Right lobe of liver (tissue), 6 donors: ENCODE measurements at places on chromosomes 6 and 20. TPM values are rescaled to one million over a fixed set of nuclear protein-coding genes. Genes with fewer than 3 reads are reported as not detected.

DNA sequence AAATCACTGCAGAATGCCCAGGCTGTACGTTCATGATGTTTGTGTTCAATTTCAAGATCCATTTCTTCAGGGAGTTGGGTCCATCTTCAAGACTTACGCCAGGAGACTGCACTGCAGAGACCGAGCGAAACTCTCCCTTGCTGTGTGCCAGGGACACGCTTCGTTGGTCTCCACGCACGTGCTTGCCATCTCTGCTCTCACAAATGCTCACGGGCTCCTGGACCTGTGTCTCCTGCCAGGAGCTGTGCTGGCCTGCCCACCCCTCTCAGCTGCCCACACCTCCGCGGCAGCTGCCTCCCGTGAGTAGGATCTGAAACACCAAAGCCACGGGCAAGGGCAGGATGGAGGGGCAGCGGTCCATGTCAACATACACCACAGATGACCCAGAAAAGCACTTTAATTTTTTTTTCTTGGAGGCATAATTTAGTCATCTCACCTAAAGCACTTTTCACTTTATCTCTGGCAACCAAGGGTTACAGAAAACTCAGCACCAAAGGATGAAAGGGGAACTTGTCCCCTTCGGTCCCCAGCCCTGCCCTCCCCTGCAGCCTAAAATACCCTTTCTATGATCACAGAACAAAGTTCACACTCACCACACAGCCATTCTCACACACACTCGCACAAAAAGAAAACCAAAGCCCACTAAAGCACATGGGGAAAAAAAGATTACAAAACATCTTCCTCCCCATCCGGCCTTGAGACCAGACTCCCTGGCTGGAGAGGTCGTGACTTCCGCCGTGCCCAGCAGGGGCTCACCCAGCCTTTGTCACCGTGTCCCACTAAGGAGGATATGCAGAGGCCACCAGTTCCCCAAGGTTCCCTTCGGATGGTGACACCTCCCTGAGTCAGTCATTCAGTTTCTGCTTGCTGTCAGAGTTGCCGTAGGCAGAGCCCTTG lies 137.9 kb downstream of the AGPAT4 start:
- H3K36me3 ChIP-seq: no peaks in the 10 kb centered on the region
- H3K27me3 ChIP-seq: no peaks in the 10 kb centered on the region
- H3K27ac ChIP-seq: no peak overlapping the region
- DNase-seq: no peak
- H3K4me1 ChIP-seq: no peaks in the 10 kb centered on the region
- H3K4me3 ChIP-seq: no peak overlapping the region

LPIN3 gene
- total RNA-seq: 23.4 TPM

DNA sequence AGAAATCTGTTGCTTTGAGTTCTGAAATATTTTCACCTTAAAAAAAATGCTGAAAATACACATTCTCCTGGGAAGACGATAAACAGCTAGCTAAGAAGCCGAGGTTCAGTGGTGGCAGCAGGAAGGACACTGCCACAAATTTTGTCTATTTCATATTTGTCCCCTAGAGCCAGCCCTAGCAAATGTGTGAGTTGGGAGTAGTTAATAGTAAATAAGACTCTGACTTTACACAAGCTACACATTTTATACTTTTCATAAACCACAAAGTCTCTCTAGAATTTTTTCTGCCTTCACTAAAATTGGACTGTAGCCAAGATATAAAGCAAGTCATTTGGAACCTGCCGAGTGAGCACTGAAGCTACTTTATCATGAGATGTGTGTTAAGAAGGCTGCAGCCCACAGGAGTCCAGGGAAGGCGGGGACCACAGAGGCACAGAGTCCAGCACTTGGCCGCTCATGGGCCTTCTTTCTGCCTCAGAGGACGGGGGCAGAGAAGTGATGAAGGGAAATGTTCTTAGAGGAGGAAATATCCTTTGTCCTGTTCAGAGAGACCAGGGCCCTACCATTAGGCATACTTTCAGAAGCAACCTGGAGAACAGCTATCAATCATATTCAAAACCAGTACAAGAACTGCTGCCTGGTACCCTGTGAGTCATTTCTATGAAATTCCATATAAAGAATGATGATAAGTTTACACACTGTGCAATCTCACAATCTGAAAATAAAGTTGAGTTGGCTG lies 241.7 kb upstream of the TAB2 start:
- H3K27me3 ChIP-seq: no peaks in the 10 kb centered on the region
- H3K4me3 ChIP-seq: no peak overlapping the region
- H3K4me1 ChIP-seq: no peaks in the 10 kb centered on the region
- no peak overlapping the region for H3K27ac ChIP-seq
- no peak for DNase-seq

GGT7 gene
- 9.0 TPM for total RNA-seq

DNA sequence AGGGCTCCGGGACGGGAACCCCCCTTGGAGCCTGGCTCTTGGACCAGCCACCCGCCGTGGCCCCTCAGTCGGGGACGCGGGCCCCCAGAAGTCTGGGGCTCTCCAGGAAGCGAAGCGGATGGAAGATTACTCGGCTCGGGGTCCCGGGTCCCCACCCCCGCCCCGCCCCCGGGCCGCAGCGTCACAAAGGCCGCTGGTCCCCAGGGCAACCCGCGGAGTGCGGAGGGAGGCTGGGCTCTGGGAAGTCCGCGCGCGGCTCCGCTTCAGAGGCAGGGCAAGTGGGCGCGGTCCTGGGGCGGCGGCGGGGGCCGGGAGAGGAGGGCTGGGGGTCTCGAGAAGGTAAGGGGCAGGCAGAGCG lies at the start of gene FNDC11:
Gene FNDC11, plus strand, starts transcription at position 227 of the 358 bp plus-strand sequence. CDS start 1,505 bp downstream, outside the sequence.
- DNase-seq: no peak
- H3K27ac ChIP-seq: no peak within 1 kb of the TSS
- H3K4me1 ChIP-seq: no peaks in the 10 kb centered on the region
- no peaks in the 10 kb centered on the region for H3K36me3 ChIP-seq
- H3K4me3 ChIP-seq: peak within 1 kb of the TSS; percentile 39
- H3K27me3 ChIP-seq: no peaks in the 10 kb centered on the region

GRCh38 chr6:41161380-41161779 lies 1.5 kb downstream of the TREM2 start:
- DNase-seq: no peak
- no peak overlapping the region for H3K27ac ChIP-seq
- H3K4me3 ChIP-seq: no peak overlapping the region
- no peaks in the 10 kb centered on the region for H3K4me1 ChIP-seq

GRCh38 chr6:150439373-150439772 lies 70.6 kb downstream of the IYD start:
- H3K36me3 ChIP-seq: no peaks in the 10 kb centered on the region
- no peak for DNase-seq
- H3K4me1 ChIP-seq: no peaks in the 10 kb centered on the region
- no peaks in the 10 kb centered on the region for H3K27me3 ChIP-seq

- no peaks in the 10 kb centered on the region for H3K36me3 ChIP-seq
- no peak overlapping the region for H3K27ac ChIP-seq
- DNase-seq: no peak
- H3K4me1 ChIP-seq: no peaks in the 10 kb centered on the region
These were observed 173.6 kb downstream of the TAF4 start for GRCh38 chr20:61891916-61892649.

TTLL9 gene
- total RNA-seq: not detected

GRCh38 chr20:11347738-11348137 lies 570.0 kb upstream of the BTBD3 start:
- H3K27me3 ChIP-seq: no peaks in the 10 kb centered on the region
- no peaks in the 10 kb centered on the region for H3K36me3 ChIP-seq
- no peak overlapping the region for H3K27ac ChIP-seq

- no peaks in the 10 kb centered on the region for H3K4me1 ChIP-seq
- DNase-seq: no peak
- no peaks in the 10 kb centered on the region for H3K36me3 ChIP-seq
These were observed 124.8 kb upstream of the NEDD9 start for GRCh38 chr6:11357285-11357684.

PDYN gene
- total RNA-seq: not detected

DYNLT2 gene
- 0.79 TPM for total RNA-seq

DNA sequence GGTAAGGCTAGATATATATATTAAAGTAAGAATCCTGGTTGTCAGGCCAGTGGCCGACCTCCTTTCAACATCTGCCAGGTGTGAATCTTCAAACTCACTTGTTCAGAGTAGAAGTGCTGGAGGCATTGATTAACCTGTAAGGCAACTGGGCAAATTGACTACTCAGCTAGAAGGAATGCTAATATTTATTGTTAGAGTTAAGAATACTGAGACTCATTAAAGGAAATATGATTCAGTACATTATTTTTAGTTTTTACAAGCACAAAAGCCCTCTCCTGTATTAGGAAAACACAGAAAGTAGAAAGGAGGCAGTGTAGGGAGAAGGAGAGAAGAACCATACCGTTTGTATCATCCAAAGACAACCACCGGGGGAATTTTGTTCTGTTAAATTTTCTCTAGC lies 53.5 kb downstream of the RIPOR2 start:
- no peak for DNase-seq
- no peaks in the 10 kb centered on the region for H3K36me3 ChIP-seq
- no peaks in the 10 kb centered on the region for H3K4me1 ChIP-seq
- no peaks in the 10 kb centered on the region for H3K27me3 ChIP-seq
- H3K27ac ChIP-seq: no peak overlapping the region

ARMH2 gene
- total RNA-seq: not detected

- no peak overlapping the region for H3K4me3 ChIP-seq
- H3K4me1 ChIP-seq: no peaks in the 10 kb centered on the region
- H3K27me3 ChIP-seq: no peaks in the 10 kb centered on the region
These were observed 295.6 kb downstream of the MAFB start for GRCh38 chr20:40393197-40394079.

DNA sequence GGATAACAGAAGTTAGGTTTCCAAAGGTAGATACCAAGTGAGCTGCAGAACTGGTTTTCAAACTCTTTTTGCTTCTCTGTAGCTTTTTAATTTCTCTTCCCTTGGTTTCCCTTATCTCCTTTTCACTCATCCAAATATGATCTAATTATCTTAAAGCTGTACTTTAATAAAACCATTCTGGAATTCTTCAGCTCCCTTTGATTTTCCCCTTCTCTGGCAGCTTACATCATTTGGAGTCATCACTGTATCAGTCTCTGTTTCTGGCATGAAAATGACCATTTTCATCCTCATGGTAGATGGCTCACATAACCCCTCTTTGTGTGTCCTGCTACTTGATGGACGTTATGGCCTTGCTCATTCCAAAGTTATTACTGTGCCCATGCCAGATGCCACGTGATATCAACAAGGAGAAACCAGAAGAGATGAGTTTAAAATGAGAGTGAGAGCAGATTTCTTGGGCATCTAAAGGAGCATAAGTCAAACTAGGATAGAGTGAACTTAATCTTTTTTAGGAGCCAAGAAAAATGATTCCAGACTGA lies 620.2 kb downstream of the QKI start:
- no peak overlapping the region for H3K4me3 ChIP-seq
- DNase-seq: no peak
- no peaks in the 10 kb centered on the region for H3K27me3 ChIP-seq
- H3K4me1 ChIP-seq: no peaks in the 10 kb centered on the region
- H3K36me3 ChIP-seq: no peaks in the 10 kb centered on the region
- no peak overlapping the region for H3K27ac ChIP-seq

DNA sequence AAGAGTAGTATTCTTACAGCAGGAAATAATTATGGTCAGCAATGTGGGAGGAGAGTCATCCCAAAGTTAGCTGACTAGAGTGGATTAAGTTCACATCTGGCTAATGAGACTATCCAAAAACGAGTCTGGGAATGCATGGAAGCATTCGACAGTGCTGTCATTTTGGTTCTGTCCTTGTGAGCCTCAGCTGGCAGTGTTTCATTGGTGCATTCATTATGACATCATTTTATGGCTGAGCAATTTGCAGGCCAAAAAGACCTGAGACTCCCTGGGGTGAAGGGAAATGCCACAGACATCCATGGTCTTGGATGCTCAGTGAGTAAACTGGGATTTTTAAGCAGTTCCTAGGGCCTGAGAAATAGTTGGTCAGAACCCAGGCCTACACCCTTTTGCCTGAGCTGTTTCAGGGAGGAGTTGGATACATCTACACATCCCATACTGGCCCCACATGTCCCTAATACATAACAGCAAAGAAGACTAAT lies 196.4 kb upstream of the CCN2 start:
- no peak for DNase-seq
- H3K4me1 ChIP-seq: no peaks in the 10 kb centered on the region

NRSN1 gene
- total RNA-seq: not detected

- H3K27me3 ChIP-seq: no peaks in the 10 kb centered on the region
- no peak overlapping the region for H3K4me3 ChIP-seq
- DNase-seq: no peak
These were observed 141.8 kb upstream of the TENT5A start for GRCh38 chr6:81894306-81894705.

MTFR2 gene
- not detected for total RNA-seq

GRCh38 chr6:130134582-130134981 lies 88.2 kb downstream of the SAMD3 start:
- no peak overlapping the region for H3K4me3 ChIP-seq
- H3K4me1 ChIP-seq: no peaks in the 10 kb centered on the region
- H3K27ac ChIP-seq: no peak overlapping the region
- H3K36me3 ChIP-seq: no peaks in the 10 kb centered on the region
- H3K27me3 ChIP-seq: no peaks in the 10 kb centered on the region
